HEK293T (cell line): ENCODE measurements at places on chromosomes 2 and 18.

DNA sequence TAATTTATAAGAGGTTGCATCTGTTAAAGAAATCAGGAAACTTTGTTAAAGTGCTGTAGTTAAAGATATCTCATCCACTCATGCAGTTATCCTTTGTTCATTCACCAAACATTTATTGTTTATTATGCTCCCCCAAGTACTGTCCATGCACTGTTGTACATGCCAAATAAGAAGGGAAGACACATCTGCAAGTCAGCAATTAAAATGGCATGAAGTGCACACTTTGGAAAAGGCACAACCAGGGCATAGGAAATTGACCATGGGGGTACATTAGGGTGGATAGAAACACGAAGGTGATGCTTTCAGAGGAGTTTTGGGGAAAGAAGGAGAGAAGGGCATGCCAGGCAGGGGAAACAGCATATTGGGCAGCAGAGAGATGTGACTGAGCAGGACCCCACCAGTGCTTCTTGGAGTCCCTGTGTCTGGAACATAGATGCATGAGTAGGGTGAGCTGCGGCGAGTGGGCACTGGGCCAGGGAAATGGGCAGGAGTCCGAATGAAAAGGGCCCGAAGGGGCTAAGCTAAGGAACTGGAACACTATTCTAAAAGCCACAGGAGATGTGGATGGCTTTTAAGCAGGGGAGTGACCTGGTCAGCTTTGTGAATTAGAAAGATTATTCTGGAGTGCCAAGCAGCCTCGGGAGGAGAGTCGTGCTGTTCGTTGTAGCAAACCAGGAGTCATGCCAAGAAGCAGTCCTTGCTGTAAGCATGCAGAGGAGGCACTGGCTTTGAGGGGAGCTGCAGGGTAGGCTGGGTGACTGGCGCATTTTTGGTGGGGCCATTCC is 316.3 kb downstream of the AGPS start:
- no peak for DNase-seq

DNA sequence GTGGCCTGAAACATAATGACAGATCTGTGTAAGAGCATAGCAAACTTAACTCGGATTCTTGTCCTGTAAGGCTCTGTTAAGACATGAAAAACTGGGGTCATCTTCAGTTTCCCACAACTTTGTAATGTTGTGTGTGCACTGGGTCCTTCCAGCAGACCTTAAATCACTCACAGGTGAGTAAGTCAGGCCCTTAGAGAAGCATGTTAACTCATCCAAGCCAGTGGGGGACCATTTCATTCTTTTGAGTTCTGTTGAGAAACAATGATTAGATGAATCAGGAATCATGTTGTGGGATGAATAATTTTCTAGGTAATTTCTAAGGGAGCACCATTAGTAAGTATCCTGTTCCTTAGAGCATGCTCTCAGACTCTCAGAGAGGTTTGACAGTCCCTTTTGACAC is 167.1 kb downstream of the ESCO1 start:
- no peak for DNase-seq

DNA sequence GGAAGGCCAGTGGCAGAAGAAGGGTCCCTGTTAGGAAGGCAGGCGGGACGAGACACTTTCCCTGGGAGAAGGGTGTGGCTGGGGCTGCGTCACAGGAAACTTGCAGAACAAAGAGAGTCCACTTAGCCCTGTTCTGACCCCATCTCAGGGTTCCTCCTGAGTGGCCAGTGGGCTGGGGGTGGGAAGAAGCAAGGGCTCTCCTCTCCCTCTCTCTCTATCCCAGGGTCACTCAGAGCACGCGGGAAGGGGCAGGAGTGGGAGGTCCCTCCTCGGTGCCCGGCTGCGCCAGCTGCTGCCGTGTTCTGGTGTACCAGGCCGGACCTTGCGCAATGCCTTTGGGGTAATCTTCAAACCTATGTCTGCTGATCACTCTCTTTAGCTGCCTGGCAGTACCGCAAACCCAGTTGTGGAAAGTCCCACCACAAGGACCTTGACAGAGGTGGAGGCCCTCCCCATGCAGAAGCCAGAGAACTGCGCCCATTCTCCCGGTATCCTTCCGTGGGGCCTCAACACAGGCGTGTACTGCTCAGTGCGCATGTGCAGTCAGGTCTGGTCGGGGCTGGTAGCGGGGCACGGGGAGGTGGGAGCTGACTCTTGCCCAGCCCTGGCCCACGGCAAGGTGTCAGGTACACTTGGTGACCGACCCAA is 47.8 kb upstream of the ST3GAL5 start:
- no peak for DNase-seq

GRCh38 chr2:203328760-203329540 is 756 bp downstream of the ABI2 start:
- DNase-seq = peak; percentile 52

DNA sequence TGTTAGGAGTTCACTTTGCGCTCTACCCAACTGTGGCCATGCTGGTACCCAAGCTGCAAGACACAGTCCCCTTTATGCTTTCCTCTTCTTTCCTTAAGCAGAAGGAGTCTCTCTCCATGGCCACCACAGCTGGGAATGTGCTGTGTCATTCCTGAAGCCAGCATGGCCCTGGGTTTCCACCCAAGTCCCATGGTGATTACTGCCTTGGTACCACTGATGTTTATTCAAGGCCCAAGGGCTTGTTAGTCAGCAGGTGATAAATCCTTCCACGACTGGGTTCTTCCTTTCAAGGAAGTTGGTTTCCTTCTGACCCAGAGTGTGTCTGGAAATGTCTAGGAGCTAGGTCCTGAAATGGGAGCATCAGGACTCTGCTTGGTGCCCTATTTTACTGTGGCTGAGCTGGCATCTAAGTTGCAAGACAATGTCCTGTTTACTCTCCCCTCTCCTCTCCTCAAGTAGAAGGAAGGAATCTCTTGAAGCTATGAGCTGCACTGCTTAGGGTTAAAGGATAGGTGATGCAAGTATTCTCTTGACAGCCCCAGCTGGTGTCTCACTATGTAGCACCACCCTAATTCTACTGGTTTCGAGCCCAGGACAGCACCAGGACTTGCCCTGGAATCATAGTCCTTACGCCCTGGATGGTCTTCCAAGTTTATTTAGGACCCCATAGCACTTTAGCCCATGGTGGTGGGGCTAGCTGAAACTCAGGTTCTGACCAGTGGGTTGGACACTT is 18.7 kb upstream of the NUP35 start:
- no peak for DNase-seq

GRCh38 chr2:233380132-233380895 is 26.0 kb downstream of the DGKD start:
- no peak for DNase-seq

- no peak for DNase-seq
These were observed 53.2 kb downstream of the FEZ2 start for GRCh38 chr2:36544638-36545338.

- DNase-seq = peak; percentile 91
These were observed 16.4 kb downstream of the PTPN18 start for GRCh38 chr2:130372055-130372832.

GRCh38 chr18:864872-865273 is 39.8 kb upstream of the ADCYAP1 start:
- DNase-seq = peak; percentile 72

DNA sequence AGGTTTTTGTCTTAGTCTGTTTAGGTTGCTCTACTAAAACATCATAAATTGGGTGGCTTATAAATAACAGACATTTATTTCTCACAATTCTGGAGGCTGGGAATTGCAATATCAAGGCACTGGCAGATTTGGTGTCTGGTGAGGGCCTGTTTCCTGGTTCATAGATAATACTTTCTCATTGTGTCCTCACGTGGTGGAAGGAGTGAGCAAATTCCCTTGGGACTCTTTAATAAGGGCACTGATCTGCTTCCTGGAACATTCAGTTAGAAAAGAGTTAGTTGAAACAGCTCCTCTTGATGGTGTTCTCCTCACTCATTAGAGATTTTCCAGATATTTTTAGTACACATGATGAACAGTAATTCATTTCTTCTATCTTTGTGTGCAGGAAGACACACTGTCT is 22.3 kb downstream of the COL4A3 start:
- no peak for DNase-seq

GRCh38 chr2:196119926-196120325 is 51.3 kb upstream of the DNAH7 start:
- DNase-seq = no peak

- DNase-seq = no peak
These were observed 294.9 kb upstream of the ATP5MC3 start for GRCh38 chr2:175476374-175476773.

DNA sequence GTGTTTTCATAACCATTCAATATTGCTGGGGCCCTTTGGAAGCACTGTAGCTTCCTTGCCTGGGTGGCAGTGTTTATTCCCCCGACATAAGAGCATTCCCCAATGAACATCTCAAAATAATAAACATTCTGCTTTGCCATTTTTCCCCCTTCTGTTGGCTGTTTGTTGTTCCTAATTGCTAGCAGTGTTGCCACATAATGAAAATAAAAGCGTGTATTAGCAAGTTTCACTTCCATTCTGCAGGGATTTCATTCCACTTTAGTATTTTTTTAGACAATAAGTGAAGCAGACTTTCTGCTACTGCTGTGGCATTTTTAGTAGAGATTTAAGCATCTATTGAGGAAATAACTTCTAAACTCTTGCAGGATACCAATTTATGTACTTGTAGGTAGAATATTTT is 154.7 kb upstream of the GALNT13 start:
- no peak for DNase-seq

DNA sequence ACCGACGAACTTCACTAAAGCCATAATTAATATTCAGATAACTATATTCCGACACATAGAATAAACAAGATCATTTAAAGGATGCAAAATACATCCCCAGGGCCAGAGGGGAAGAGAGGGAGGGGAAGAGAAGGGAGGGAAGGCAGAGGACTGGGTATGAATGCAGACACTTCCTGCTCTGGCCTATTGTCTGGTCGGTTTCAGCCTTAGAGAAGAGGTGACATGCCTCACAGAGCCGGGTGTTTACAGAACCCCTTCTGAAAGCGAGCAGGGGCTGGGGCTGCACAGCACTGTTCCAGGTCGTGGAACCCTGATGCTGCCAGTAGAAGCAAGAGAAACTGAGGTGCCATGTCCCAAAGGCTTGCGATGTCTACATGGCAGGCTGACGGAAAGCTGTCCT is 31.0 kb downstream of the CELF4 start:
- DNase-seq = no peak

- DNase-seq = no peak
These were observed 2.1 kb downstream of the RHOB start for GRCh38 chr2:20448977-20449306.

DNA sequence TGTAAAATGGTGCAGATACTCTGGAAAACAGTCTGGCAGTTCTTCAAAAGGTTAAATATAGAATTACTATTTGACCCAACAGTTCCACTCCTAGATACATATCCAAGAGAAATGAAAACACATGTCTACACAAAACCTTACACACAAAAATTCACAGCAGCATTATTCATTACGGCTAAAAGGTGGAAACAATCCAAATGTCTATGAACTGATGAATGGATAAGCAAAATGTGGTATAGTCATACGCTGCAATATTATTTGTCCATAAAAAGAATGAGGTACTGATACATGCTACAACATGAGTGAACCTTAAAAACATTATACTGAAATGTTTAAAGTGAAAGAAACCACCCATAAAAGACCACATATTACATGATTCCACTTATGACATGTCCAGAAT is 4.0 kb downstream of the CYP27C1 start:
- DNase-seq = no peak

- no peak for DNase-seq
These were observed 1325.0 kb upstream of the CDH2 start for GRCh38 chr18:29501952-29502351.

DNA sequence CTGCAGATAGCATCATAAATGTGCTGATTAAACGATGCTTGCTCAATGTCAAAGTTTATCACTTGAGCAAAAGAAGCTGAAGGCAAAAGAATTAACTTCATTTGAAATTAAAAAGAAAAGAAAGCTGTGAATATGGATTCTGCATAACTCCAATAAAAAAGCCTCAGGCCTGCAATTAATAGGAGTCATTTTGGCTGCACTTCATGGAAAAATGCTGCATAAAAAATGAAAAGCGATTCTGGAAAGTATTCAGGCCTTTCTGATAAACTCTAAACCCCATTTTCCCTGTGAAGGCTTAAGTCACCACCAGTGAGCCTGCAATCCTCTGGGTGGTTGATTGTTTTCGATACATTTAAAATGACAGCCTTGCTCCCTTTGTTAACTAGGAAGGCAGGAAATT is 1793.4 kb downstream of the SUCLG1 start:
- DNase-seq = no peak

DNA sequence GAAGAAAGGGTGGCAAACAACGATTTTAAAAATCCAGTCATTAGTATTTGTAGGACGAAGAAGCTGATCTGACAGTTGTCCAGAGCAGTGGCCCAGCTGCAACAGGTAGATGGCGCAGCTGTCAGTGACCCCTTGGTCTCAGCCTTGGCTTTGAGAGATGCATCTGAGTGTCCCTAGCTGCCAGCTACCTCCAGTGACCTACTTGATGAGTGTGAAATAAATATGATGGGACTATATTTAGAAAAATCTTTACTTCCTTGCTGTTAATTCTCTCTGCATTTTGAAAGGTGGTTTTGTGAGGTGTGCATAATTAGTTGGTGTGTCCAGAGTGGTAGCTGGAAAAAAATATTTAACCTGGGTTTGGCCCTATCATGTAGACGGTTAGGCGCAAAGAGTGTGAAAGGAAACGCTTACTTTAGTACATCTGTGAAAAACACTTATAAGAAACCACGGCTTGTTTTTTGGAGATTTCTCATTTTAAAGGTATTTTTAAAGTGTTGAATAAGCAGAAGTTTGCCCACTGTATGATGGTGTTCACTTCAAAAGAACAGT is 963 bp downstream of the INPP1 start:
- peak; percentile 43 for DNase-seq
